Mammary epithelial cell (primary cell): ENCODE measurements at places on chromosomes 2 and 18.

- DNase-seq, result no peak
These were observed 443.0 kb upstream of the MMADHC start for GRCh38 chr2:150030436-150031190.

GRCh38 chr2:238438856-238439849 lies 12.4 kb downstream of the ASB1 start:
- peak; percentile 100 for DNase-seq

GRCh38 chr2:63023444-63023843 lies 27.2 kb upstream of the OTX1 start:
- peak; percentile 25 for DNase-seq

DNA sequence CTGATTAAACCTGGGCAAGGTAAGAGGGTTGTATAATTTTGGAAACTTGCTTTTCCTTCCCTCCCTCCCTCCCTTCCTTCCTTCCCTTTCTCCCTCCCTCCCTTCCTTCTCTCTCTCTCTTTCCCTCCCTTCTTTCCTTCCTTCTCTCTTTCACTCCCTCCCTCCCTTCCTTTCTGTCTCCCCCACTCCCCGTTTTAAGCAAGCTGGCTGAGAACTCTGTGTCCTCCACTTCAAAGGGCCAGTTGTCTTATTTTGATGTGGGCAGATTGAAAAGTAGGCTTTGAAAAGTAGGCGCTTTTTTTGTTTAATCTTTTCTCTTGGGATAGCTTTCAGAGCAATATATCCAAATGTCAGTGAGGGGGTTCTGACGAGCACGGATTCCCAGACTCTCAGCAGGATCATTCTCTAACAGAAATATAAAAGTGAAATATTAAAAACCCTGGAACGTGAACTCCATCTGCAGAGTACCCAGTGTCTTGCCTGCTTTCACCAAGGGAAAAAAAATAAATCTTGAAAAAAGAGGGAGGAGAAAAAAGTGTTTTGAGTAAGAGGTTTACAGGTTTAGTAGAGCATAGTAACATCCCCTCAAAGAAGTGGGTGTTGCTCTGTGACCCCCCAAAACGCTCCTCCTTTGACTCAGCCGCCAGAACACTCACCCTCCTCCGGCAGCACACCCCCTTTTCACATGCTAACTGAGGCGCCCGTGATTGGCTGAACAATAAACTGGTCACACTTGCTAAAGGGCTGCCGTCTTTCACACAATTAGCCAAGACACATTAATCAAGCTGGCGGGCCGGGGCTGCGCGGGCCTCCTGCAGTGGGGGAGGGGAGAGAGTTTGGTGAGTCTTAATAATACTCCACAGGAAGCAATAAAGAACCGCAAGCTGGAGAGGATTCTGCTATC lies 52.2 kb downstream of the CDK15 start:
- DNase-seq, result no peak

GRCh38 chr2:26572591-26572990 lies 68.6 kb downstream of the CIB4 start:
- DNase-seq, result no peak

GRCh38 chr2:121790276-121790956 lies 35.0 kb downstream of the TSN start:
- peak; percentile 87 for DNase-seq

- DNase-seq, result peak; percentile 79
These were observed 144.9 kb upstream of the HAAO start for GRCh38 chr2:42937171-42937875.

DNA sequence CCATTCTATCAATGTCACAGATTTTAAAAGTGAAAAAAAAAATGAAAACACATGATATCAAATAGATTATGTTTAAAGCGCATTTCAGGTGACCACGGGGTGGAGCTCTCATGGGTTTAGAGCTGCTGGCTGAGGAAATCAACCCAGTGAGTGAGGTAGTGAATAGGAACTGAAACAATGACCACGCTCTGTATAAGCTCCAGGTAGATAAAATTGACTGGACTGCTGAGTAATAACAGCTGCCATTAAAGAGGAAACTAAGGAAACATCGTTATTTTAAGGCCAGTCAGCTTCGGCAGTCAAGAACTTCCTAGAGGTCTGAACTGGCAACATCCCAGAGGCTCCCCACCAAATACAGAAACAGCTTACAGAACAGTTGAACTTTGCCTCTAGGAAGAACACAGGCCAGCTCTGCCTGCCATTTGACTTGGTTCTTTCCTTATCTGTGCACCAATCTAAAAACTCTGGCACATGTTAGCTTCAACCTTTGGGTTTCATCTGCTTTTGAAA lies 185.9 kb downstream of the PDE1A start:
- DNase-seq, result peak; percentile 31

- DNase-seq, result peak; percentile 64
These were observed 4.2 kb downstream of the UGT1A1 start for GRCh38 chr2:233764264-233764663.

DNA sequence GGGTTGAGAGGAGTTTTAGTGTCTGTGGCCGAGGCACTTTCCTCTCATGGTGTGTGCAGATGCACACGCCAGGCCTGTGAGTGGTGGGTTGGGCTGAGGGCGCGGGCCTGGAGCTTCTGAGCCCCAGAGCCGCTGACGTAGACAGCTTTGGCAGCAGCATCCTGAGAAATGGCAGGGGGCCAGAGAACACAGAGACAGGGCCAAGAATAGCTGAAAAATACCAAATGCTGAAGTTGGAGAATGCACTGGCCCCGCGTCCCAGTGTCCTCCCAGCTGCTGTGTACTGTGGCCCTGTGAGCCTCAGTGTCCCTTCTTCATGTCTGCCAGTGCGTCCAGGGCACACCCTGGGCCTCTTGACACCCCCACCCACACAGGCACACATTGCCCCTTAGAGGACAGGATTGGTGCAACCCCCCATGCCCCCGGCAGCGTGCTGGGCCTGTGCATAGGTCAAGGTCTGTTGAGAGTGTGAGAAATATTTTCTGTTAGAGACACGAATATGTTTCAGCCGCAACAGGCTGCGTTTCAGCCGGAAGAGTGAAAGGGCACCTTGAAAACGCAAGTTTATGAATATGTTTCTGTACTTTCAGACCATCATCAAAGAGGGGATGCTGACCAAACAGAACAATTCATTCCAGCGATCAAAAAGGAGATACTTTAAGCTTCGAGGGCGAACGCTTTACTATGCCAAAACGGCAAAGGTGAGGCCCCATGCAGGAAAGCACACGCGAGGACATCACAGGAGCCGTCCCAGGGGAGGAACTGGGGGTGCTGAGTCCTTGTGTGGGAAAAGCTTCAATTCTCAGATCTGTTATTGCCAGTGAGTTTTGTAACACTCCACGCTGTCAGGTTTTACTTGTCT lies 33.6 kb downstream of the DGKD start:
- DNase-seq, result no peak

- DNase-seq, result peak; percentile 23
These were observed 6.3 kb downstream of the TRABD2A start for GRCh38 chr2:84874381-84875212.

DNA sequence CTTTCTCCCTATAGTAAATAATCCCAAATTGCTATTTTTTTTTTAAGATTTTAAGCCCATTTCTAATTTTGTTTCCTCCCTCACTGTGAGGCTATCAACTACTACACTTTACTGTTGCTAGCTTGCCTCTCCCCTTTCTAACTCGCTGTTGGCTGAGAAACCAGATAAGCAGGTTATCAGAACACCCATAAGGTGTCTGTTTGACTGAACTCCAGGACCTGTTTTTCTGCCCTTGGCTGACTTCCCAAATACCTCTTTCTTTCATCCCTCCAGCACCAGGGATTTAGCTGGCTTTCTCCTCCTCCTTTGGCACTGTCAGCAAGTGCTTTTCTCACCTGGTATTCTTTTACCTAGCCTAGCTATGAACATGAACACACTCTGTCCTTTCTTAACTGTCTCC lies 11.1 kb downstream of the TRAK2 start:
- peak; percentile 67 for DNase-seq

- DNase-seq, result no peak
These were observed 1682.2 kb upstream of the TMEFF2 start for GRCh38 chr2:193876980-193877379.

- no peak for DNase-seq
These were observed 180.2 kb upstream of the ALKAL2 start for GRCh38 chr2:467892-468647.

DNA sequence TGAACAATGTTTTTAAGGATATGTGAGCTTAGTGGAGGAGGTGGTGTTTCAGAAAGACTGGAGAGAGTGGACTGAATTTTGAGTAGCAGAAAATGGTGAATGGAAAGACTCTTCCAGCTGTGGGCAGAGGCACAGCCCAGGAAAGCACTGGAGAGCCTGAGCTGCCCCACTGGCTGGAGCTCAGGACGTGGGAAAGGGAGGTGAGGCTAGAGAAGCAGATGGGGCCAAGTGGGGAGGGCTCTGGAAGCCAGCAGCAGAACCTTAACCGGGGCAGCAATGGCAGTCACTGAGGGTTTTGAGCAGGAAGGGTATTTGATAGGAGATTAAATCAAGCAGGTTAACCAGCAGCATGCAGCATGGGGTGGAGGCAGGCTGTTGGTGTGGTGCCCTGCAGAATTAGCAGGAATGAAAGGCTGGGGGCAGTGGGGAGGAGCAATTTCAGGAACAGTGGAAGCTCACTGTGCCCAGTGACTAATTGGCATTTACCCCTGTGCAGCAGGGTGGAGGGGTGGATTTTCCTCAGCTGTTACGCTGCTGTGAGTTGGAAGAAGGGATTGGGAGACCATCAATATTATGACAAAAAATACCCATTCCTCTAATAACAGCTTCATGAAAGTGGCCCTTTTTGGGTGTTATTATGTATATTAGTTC lies 136.2 kb downstream of the CERS6 start:
- no peak for DNase-seq

GRCh38 chr18:80023173-80023572 lies 11.1 kb upstream of the RBFA start:
- DNase-seq, result no peak

DNA sequence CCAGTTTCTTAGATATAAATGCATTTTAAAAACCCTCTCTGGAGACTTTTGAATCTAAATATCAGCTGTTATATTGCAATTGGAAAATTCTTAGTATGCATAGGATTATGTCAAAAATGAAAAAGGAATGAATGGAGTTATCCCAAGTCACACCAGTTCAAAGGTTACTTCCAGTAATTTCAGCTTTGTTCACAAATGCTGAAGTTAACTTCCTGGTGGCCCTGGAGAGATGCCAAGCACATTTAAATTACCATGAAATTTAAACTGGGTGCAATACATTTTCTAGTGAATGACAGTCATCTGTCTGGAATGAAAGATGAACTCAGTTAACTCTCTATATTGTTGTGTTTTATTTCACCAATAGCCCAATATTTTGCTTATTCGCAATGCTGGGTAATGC lies 753.9 kb downstream of the SUCLG1 start:
- DNase-seq, result no peak

GRCh38 chr2:228535396-228535795 lies 353.9 kb upstream of the SPHKAP start:
- DNase-seq, result no peak

DNA sequence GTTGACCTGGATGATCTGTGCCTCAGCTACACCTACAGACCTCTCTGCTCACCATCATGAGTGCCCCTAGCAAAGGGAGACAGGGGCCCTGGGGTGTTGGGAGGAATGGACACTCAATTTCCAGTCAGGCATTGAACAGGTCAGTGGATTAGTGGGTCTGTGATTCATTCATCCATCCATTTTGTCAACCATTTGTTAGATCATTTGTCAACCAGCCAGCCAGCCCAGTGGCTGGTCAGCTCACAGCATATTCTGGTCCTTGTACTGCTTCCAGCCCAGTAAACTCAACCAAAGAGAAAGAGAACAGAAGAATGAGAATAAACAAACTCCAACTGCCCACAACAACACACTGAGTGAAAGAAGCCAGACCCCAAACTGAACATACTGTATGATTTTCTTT lies 4.6 kb upstream of the KLF11 start:
- no peak for DNase-seq

DNA sequence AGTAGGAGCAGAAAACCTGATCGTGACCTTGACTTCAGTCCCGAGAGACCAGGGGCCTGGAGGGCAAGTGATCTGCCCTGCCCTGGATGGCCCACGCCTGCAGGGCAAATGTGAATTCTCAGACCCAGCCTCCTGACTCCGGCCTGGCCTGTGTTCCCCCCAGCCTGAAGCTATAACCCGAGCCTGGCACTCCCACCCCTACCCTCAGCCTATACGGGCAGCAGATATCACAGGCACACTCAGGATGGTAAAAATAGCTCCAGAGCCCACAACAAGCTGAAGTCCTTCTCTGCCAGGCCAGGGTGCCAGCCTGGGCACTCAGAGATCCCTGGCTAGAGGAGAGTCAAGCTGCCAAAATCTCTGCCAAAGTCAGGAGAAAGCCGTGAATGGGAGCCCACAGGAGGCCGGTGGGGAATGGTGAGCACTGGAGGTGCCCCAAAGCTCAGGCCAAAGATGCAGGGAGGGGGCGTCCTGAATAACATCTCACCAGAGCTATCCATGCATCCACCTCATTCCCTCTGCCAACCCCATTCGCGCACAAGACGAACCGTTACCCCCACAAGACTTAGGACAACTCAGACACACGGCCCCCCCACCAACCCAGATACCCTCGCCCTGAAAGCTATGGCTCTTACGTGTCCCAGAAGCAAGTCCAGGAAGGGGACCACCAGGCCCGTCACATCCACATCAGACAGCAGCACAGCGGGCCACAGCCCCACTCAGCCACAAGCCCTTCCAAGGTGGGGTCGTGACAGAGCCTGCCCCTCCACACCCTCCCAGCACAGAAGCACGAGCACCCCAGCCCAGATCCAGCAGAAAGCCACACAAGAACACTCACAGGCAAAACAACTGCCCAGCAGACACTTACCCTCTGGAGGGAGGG lies 144.9 kb downstream of the TNS1 start:
- DNase-seq, result no peak

- DNase-seq, result no peak
These were observed 315.6 kb downstream of the SETBP1 start for GRCh38 chr18:44996261-44996660.

DNA sequence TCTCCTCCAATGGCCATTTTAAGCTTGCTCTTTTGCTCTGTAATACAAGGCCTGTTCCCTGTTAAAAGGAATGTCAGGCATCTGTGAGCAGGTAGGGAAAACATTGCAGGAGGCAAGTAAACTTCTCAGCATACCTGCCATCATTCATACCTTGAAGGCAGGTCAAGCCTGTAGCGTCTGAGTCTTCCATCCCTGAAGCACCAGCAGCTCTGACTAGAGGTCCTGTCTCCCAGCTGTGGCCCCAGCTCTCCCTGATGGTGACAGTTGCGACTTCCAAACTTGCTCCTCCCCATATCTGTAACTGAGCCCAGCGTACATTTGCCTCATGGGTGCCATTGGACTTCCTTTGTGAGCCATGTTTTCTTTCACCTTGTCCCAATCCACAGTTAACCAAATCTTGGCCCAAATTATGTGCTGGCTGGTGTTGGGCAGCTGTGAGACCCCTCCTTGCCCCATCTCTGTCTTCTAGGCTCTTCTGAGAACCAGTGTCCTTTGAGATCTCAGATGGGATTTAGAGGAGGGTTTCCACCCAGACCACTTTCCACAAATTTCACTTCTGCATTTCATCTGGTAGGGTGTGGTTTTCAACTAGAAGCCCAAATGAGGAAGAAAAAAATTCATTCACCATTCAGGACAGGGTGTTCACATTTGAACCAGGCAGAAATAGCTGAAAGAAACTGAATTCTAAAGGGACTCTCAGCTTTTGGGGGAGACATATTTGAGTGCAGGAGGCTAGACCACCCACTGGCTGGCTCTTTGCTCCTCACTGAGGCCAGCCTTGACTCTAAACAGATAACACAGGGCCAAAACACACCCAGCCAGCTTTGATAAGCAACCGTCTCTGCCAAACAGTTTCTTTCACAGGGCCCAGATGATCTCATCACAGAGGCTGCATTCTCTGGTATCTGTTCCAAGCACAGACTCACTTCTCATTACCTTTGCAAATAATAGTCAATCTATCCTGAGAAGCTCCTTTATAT lies 66.4 kb upstream of the MSH2 start:
- DNase-seq, result no peak

GRCh38 chr2:113164215-113164929 lies 9.4 kb upstream of the PSD4 start:
- peak; percentile 52 for DNase-seq
